ENCODE measurements at places on chromosomes 11 and 22.

DNA sequence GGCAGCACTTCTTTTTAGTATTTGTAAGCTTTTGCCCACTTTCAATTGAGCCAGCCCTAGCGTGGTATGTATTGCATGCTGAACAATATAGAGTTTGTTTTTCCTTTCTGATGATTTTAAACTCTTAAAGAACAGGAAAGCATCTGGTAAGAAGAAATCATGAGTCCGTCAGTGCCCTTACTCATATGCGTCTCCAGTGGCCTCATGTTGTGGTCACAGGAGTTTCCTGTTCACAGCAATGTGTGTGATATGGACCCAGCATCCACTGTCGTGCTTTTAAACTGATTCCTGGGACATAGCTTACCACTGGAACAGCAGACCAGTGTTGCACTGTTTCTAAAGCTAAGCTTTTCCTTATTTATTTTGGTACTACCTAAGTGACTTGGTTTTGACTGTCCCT lies 40.1 kb downstream of the BID start:
- no peak for DNase-seq

DNA sequence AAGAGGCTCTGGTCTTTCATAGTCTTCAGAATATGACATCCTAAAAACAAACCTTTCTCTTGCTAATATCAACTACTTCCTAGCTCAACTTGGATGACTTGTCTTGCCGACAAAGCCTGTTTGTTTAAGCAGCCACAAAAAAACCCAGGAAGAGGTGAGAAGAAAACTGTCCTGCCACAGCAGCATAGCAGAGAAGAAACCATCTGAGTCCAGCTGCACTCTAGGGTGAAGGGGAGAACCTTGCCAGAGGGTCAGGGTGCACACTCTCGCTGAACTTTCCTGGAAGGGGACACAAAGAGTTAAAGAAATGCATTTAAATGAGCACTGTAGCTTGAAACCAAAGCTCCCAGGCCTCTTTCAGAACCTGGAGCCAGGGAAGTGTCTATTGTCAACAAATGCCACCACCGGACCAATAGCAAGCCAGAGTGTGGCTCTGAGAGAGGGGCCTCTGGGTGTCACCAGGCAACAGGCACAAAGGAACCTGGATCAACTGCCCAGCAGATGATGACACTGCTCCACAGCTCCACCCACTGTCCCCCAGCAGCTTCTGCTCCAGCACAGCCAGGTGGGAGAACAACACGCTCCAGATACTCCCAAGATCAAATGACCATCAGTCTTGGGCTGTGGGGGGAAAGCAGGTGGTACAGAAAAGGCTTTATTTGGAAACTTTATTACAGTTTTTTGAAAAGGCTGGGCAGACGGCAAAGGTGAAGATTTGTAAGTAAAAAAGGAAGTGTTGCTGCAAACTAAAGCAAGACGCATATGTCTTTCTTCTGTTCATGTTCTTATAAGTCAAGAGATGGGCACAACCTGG lies 105.7 kb downstream of the RASSF10 start:
- no peak for DNase-seq

GRCh38 chr22:37378642-37379058 lies 48.6 kb downstream of the ELFN2 start:
- DNase-seq = no peak

GRCh38 chr22:37609240-37610152 lies 862 bp downstream of the GGA1 start:
- DNase-seq = no peak

GRCh38 chr22:23604939-23605712 lies 25.0 kb upstream of the IGLL1 start:
- no peak for DNase-seq

GRCh38 chr11:114880442-114880841 lies 202.1 kb downstream of the NXPE2 start:
- no peak for DNase-seq

- DNase-seq = no peak
These were observed 32.4 kb downstream of the CREB3L1 start for GRCh38 chr11:46309814-46310259.

GRCh38 chr11:86666193-86666592 lies 6.2 kb downstream of the ME3 start:
- no peak for DNase-seq

GRCh38 chr22:45689211-45689610 lies 17.6 kb downstream of the ATXN10 start:
- no peak for DNase-seq

DNA sequence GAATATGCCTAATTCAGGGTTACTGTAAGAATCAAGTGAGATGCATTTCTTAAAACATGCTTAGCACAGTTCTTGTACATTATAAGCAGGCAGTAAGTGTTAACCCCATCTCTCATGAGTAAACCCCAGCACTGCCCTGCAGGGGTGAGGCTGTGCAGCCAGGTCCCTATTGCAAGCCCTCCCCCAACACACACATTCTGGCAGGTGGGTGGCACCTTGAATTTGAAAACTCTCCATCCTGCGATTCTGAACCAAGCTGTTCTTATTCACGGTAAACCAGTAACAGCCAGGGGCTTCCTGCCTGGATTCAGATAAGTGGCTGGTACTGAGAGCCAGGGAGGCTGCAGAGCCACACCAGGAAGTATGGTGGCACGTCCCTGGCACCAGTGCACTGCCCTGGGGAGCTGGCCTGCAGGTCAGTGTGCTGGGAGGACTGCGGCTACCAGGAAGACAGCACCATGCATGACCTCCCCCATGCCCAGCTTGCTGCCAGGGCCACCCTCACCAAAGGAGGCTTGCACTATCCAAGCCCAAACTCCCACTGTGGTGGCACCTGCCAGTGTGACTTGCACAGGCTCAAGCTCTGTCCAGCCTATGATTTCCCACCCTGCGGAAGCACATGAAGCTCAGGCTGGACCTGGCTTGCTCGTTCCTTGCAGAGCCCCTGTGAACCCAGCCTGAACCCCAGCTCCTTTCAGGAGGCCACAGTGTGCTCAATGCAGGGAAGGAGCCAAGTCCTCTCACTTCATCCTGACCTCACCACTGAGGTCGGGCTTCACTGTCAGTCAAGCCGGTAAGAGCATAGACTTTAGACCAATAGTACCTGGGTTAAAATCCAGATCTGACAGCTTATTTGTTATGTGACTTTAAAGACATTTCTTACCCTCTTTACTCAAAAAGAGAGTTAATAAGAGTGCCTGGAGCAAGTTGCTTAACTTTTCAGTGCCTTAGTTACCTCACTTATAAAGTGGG lies 88.1 kb downstream of the MICAL2 start:
- no peak for DNase-seq

GRCh38 chr22:30344447-30345200 lies 12.1 kb downstream of the SF3A1 start:
- no peak for DNase-seq

DNA sequence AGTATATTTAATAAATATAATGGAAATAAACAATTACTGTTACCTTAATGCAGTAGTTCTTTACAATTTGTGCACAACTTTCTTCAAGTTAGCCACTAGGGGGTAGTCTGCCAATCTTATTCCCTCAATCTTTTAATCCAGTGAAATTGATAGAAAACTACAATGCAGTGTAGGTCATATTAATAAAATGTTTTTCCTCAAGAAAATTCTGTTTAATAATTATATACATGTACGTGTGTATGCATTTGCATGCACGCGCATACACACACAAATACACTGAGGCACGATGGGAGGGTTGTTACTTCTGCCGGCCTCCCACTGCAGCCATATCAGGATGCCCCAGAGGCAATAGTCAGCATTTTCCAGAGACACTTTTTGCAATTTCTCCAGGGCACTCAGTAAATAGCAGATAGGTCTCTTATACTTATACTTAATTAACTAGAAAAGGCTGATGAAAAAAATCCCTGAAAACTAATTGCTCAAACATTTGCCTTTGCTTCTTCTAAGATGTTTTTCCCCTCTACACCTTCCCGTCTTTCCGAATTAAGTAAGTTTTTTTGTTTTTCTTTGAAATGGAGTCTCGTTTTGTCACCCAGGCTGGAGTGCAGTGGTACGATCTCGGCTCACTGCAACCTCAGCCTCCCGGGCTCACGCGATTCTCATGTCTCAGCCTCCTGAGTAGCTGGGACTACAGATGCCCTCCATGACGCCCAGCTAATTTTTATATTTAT lies 3.1 kb downstream of the GAB2 start:
- DNase-seq = no peak

DNA sequence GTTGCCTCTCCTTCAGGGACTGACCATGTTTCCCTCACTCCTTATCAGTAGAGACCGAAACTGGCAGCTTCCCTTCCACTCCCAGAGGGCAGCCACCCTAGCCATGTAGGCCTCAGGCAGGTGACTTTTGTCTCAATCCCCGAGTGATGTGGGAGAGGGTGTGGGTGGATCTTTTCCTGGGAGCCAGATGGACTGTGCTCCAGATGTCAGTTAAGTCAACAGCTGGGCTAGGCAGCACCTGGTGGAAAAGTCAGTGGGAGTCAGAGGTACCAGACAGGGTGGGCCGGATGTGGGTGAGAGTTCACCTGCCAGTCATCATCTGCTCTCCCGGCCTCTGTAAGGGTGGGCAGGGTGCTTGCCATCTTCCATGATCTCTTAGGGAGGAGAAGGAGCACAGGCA lies 1.9 kb downstream of the BANF1 start:
- DNase-seq = no peak

GRCh38 chr22:46193898-46194310 lies 43.6 kb downstream of the PPARA start:
- DNase-seq = no peak

- no peak for DNase-seq
These were observed 40.0 kb upstream of the SORL1 start for GRCh38 chr11:121412000-121412587.

- DNase-seq = no peak
These were observed 36.6 kb downstream of the SLC25A17 start for GRCh38 chr22:40782521-40782920.

DNA sequence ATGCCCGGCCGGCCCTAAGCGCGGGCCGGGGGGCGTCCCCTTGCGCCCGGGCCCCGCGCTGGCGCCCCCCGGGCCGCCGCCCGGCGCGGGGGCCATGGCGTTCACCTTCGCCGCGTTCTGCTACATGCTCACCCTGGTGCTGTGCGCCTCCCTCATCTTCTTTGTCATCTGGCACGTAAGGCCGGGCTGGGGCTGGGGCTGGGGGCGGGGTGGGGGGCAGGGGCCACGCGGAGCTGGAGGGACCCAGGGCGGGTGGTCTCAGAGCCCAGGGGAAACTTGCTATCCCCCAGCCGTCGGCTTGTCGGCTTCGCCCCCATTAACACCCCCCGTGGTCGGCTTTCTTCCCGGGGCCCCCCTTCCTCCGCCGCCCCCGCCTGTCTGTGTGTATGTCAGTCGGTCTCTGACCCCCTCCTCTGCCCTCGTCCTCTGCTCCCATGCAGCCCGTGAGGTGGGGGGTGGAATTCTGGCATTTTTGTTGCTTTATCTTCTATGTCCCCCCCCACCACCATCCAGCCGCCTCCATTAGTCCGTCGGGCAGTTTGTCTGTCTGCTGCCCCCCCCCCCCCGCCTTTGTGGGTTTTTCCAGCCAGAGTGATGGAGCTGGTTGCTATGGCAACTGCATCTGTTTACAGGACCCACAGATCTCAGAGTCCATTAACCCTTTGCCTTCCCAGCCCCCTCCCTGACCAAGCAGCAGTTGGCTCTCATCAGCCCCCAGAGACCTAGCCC lies 552 bp downstream of the CNIH2 start:
- DNase-seq = no peak

DNA sequence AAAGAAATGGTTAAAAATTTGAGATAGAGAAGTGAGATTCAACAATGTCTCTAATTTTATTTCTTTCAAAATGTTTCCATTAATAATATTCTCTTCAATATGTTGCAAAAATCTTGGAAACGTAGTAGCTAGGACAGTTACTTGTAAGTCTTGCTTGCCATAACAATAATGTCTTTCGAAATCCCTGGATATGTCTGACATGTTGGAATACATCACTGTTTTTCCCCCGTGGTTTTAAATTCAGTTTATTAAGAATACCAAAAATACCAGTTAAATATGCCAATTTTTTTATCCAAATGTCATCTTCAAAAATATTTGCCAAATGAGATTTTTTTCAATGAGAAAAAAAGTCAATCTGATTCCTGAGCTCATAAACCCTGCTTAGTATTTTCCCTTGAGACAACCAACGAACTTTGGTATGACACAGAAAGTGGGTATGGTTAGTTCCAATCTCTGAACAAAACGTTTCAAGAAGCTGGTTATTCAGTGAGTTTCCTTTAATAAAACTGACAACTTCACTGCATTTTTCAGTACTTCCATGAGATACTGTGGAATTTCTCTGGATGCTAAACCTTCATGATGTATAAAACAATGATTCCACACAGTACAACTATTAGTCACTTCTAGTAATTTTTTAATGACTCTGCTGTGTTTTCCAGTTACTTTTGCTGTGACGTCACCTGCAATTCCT lies 36.7 kb upstream of the AMPD3 start:
- DNase-seq = no peak

- DNase-seq = no peak
These were observed 1.2 kb upstream of the INTS5 start for GRCh38 chr11:62654297-62654696.

DNA sequence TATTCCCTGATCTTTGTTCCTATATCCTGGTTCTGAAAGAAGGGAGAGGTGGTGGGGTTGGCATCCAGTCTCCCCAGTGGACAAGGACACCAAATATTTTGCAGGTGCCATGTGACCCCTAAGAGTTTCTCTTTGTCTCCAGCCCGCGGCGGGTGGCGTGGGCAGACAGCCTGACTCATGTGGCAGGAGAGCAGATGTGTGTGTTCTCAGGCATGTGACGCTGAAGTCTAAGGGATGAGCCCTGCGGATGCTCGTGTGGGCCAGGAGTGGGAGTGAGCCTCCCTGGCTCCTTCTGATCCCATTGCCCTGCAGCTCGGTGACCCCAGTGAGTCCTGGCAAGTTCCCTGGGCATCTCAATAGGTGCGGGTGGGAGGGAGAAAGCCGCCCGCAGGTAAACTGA lies 94.8 kb upstream of the TBCEL start:
- DNase-seq = no peak

- no peak for DNase-seq
These were observed 38.2 kb downstream of the TOM1 start for GRCh38 chr22:35337932-35338331.

GRCh38 chr11:124867700-124868099 lies 2.5 kb downstream of the ROBO3 start:
- DNase-seq = no peak

DNA sequence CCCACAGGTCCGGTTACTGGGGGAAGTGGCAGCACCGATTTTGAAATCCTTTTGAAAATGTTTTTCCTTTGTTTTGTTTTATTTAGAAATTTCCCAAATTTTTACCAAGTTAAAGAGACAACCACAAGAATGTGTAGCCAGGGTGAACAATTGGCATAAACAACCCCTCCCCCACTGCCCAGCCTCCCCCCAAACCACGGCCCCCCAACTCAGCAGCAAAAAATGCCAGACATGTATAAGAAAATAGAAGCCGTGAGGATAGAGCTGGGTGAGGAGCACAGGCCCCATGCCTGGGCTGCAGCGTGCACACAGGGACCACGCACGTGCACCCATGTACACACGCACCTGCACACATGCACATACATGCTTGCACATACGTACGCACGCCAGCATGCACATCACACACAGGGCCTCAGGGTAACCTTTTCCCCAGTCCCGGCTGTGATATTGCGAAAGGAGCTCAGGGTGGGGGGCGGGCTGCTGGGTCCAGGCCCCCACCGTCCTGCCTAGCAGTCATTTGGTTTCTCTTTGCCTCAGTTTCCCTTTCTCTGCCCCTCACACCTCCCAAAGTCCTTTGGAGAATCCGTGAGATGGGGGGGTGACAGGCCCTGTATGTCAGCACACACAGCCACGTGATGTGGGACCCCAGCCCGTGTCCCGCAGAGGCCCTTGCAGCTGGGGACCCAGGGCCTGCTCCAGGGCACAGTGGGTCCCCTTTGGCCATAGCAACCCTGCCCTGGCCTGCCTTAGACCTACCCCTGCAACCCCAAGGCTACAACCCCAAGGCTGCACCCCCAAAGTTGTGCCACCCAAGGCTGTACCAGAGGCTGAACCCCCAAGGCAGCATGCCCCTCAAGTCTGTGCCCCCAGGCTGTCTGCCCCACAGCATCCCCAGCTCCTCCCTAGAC lies 42.9 kb downstream of the IGF2 start:
- DNase-seq = no peak

All from activated T-helper 1 cell treated with Interleukin-2 at 50 U/mL for 16 hours (primary cell).